ENCODE measurements at places on chromosomes 13 and 19.

DNA sequence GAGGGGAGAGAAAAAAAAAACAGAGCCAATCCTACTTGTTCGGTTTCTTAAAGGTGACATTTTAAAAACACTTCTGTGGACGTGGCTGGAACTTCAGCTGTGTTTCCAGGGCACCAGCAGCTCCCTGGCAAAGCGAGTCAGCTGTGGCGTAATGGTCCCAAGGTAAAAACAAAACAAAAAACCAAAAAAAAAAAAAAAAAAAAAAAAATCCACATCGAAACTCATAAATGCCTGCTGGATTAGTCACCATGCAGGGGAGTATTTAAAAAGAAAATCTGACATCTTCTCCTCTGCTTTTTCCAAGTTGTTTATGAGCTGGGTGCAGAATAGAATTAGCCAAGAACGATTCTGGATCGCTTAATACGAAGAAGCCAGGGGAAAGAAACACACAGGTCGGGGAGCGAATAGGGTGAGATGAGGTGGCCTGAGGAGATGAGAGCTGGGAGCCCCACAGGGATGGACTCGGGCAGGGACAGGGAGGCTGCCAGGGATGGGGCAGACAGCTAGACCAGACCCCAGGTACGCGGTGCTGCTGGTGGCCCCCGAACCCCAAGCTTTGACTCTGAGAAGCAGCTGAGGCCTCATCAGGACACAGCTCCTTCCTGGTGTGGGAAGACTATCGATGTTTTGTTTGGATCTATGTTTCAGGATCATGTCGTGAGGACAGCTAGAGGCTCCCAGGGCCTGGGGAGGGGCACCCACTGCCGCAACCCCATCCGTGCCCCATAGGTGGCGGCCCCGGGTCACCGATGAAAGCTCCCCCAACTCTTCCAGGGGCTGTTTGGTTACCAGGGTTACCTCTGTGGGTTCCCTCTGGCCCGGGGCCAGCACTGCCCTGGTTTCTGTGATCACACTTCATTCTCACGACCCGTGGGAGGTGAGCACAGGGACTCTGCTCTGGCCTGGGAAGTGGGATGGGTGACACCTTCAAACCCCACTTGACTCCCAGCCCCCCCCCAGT, 3.1 kb upstream of the CTXN1 start:
- DNase-seq, result peak; percentile 83

DNA sequence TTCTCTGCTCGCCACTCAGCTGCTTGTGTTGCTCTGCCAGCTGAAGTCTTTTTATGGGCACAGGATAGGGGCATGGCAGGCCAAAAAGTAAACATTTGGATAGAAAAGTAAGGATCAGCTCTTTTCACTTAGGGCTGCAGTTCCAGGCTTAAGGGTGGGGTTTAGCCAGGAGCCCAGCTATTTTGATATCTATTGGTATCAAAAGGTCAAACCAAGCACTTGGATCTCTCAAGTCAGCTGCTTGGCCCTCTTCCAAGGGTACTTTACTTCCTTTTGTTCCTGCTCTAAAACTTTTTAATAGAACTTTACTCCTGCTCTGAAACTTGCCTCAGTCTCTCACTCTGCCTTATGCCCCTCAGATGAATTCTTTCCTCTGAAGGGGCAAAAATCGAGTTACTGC, 55.7 kb upstream of the ABCC4 start:
- no peak for DNase-seq

- DNase-seq, result no peak
Observed at GRCh38 chr13:51807041-51807440, 3.1 kb upstream of the DHRS12 start.

DNA sequence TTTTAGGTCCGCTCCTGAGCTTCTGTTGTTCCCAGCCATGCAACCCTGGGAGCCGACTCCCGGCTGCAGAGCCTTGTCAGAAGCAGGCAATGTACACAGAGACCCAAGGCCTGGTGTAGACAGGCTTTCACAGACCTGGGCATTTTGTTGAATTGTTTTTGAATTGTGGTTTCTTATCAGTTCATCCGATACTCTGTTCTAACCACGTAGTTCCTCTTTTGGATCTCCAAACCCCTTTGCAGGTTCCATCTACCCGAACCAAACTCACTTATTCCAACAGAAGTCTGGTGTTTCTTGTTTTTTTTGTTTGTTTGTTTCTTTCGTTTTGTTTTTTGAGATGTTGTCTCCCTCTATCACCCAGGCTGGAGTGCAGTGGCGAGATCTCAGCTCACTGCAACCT, 6.3 kb upstream of the NLRP2 start:
- DNase-seq, result no peak

- no peak for DNase-seq
Observed at GRCh38 chr13:114110091-114110829, 22.2 kb downstream of the RASA3 start.

DNA sequence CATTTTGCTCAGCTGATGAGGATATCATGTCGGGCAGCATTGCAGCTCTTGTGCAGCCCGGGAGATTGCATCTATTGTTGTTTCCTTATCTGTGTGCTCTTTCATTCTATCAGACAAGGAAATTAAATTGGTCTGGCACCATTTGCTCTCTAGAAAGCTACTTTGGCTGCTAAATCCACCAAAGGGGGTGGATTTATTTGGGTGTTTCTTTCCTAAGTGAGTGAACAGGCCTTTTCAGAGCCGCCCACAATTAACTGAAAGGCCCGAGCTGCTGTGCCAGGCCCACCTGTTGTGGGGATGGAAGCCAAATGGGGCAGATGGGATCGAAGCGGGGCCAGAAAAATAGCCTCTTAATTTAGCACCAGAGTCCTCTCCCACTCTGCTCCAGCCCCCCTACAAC, 99.4 kb downstream of the DNAJC15 start:
- DNase-seq, result no peak

GRCh38 chr13:80400164-80400864, 59.4 kb upstream of the SPRY2 start:
- DNase-seq, result no peak

DNA sequence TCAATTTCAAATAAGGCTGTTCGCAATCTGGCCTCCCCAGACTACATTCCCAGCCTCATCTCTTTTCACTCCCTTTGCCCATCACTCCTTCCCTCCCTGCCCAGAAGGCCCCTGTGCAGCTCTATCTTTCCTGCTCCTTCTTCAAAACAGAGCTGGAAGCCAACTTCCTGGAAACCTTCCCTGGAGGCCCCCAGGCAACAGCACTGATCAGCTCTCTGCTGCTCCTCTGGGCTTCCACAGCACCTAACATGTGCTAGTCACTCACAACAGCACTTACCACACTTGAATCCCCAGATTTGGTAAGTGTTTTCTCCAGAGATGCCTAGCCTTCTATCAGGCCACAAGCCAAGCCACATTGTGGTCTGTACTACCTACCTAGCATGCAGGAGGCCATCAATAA, 9.5 kb downstream of the SMAD9 start:
- DNase-seq, result no peak

GRCh38 chr19:50205681-50206138, 2.3 kb downstream of the MYH14 start:
- DNase-seq, result no peak

- no peak for DNase-seq
Observed at GRCh38 chr19:35805526-35806102, 7.0 kb downstream of the PRODH2 start.

DNA sequence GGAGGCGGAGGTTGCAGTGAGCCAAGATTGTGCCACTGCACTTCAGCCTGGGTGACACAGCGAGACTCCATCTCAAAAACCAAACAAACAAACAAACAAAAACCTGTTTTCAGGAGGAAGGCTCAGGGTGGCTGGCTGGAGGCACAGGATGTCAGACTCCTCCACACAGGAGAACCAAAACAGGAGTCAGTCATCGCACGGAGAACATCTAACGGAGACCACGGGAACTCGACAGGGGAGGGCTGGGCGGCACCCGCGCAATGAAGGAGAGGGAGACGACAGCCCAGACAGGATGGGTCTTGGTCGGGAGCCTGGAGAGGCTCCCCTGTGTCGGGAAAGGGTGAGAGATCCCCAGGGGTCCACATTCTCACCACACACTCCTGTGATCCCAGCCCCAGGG, 20.8 kb upstream of the SLC7A9 start:
- no peak for DNase-seq

- DNase-seq, result peak; percentile 74
Observed at GRCh38 chr13:98300956-98301641, 124.0 kb upstream of the RNF113B start.

DNA sequence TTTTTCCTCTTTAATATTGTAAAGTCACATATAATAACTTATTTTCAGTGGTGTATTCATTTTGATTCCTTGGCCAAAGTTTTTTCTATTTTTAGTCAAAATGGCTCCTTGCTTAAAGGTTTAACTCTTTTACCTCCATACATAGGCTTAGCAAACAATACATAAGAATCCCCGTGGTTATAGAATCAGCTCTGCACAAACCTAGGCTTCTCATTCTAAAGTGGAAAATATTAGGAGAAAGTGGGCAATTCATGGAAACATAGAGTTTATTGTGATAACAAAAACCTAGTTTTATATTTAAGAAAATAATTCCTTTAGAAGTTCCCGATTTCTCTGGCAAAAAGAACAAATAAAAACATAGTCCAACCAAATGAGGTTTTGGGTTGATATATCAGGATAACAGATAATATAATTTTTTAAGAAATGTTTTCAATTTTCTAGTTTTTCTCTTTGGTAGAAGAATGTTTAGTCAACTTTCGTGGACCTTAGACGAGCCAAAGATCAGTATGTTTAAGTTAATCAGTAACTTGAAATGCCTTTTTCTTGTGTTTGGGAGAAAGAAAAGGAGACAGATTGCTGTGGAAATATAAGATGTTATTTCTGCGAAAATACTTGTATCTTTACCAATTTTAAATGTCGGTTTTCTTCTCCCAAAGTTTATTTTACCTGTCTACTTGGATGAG, 93.4 kb upstream of the KLF12 start:
- DNase-seq, result no peak

Measured in adipocyte (in vitro differentiated cells).